Suppressor macrophage treated with lipopolysaccharide for 1 hour (primary cell): ENCODE measurements at places on chromosomes 12 and 14.
A peak's percentile ranks its signal among the peaks of the same experiment; 100 is the strongest.

- DNase-seq, result no peak
Measured at GRCh38 chr12:70627677-70628076, 9.6 kb downstream of the PTPRB start.

GRCh38 chr12:67827820-67828383, 161.3 kb upstream of the IFNG-AS1 start:
- peak; percentile 75 for DNase-seq

- no peak for DNase-seq
Measured at GRCh38 chr12:6065131-6065862, 59.2 kb downstream of the VWF start.

- DNase-seq, result no peak
Measured at GRCh38 chr12:42236017-42236416, 2.0 kb downstream of the YAF2 start.

DNA sequence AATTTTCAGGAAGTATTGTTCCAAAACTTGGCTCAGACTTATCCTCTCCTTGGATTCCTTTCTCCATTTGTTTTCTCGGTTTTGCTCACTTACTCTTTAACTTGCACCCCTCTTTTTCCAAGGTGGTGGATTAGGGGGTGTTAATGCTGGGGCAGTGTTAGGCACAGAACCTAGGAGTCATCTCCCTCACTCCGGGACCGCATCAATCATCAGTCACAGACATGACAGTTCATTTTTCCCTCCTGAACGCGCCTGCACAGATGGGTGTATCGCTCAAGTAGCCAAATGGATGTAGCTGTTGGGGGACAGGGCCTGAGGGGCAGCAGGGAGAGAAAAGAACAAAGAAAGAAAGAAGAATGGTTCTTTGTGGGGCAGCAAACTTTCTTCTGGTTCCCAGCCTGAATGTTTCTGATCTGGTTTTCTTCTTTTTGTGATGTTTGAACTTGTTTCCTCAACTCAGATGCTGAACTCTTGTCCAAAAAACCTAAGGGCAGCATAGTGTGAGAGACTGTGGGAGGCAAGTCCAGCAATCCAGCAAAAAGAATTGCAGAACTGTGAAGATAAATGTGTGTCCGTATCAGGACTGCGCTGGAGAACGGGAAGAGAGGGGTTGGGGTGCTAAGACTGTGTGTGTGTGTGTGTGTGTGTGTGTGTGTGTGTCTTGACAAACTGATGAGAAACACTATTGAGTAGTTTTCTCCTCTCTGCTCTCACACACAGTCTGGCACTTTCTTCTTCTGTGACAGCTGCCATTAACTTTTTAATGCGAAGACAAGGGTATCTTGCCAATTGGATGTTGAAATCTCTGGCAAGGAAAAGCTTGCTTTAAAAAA, 131.1 kb downstream of the FBXL14 start:
- DNase-seq, result peak; percentile 9

- DNase-seq, result no peak
Measured at GRCh38 chr12:7143564-7143963, 13.4 kb downstream of the CLSTN3 start.
